GM13976 (cell line): ENCODE measurements at places on chromosomes 4 and X.

DNA sequence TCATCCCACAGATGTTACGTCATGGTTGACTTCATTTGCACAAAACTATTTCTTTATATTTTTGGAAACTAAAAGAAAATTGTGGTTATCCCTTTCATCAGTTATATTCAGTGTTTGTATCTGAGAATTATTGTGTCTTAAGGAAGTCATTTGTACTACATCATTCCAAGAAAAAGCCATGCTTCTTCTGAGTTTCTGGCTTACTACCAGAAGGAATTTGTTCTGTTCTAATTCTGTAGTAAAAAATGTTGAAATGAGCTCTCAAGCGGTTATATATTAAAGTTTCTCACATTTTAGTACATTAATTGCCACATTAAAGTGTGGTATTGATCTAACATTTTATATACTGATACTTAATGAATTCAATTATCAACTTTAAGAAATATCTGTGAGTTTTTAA is 1844.5 kb downstream of the PCDH7 start:
- DNase-seq = no peak

GRCh38 chrX:136880003-136880451 is 498 bp downstream of the RBMX start:
- DNase-seq = peak; percentile 26

GRCh38 chr4:153573221-153573620 is 107.1 kb downstream of the TMEM131L start:
- no peak for DNase-seq

GRCh38 chrX:672931-673330 is 42.3 kb downstream of the SHOX start:
- no peak for DNase-seq

DNA sequence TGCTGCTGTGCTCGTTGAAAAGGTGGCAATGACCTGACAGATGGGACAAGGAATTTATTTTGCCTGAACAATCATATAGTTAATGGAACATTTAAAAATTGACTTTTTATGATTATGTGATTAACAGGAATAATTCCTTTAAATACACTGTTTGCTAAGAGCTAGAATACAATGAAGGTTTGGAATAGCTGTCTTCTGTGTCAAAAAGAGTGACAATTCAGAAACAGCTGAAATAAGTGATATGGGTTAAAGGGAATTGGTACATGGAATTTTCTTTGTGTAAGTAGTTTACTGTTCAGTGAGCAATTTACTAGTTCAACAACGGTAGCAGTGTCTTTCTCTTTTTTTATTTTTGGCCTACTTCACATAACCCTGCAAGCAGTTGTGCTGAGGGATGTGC is 1083.5 kb upstream of the GRID2 start:
- no peak for DNase-seq

- DNase-seq = no peak
Measured at GRCh38 chrX:107135049-107135964, 16.7 kb upstream of the RBM41 start.

DNA sequence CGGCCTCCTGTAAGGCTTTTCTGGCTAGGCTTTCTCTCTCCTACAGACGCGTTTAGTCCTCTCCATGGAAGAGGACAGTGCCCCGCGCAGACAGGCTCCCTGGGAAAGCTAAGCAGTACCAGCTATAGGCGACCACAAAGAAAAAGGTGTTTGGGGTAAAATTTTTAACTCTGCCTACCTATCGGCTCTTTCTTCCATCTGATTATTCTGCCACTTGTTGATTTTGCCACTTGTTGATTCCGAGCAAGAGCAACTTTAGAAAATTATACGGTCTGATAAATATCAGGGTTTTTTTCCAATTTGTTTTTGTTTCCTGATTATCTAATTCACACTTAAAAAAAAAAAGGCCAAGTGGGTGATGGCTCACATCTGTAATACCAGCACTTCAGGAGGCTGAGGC is 1600.5 kb upstream of the TENM3 start:
- DNase-seq = no peak

GRCh38 chr4:90585961-90586360 is 458.8 kb downstream of the CCSER1 start:
- DNase-seq = no peak

GRCh38 chrX:96692454-96692853 is 7.8 kb downstream of the DIAPH2 start:
- DNase-seq = no peak

- no peak for DNase-seq
Measured at GRCh38 chrX:17759990-17760389, 22.7 kb downstream of the SCML1 start.

GRCh38 chr4:88097301-88097700 is 61.1 kb downstream of the ABCG2 start:
- no peak for DNase-seq

DNA sequence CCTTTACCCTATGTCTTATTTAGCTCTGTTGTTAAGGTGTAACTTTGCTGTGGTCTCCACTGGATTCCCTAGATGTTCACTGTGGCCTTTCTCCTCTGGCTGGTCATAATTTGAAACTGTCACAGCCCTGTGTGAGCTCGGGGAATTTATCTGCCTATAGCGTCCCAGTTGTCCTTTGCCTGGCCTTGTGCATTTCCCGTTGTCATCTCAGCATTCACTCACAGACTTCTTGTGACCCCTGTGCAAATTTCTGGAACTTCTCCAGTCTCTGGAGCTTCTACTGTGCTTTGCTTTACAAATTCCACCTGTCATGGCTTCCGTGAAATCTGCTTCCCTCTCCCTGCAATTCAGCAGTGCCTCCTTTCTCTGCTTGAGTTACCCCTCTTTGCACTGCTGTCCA is 106.7 kb downstream of the WWC2 start:
- DNase-seq = no peak

DNA sequence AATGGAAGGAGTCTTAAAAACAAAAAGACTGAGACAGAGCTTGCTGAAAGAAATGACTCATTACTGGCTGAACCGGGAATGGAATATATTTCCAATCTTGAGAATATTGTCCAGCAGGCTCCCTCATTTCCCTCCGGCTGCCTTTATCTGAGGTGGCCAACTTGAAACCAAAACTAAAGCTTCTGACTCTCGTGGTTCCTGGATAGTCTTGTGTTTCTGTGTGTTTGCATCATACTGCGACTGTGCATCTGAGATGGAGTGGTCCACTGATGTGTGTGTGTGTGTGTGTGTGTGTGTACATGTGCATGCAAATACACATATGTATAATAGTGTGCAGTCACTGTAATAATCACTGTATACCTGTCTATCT is 145.6 kb upstream of the SCML1 start:
- DNase-seq = no peak

- DNase-seq = no peak
Measured at GRCh38 chrX:123121241-123121640, 62.8 kb upstream of the GRIA3 start.

GRCh38 chrX:1658071-1658491 is 43.2 kb downstream of the ASMT start:
- DNase-seq = no peak

DNA sequence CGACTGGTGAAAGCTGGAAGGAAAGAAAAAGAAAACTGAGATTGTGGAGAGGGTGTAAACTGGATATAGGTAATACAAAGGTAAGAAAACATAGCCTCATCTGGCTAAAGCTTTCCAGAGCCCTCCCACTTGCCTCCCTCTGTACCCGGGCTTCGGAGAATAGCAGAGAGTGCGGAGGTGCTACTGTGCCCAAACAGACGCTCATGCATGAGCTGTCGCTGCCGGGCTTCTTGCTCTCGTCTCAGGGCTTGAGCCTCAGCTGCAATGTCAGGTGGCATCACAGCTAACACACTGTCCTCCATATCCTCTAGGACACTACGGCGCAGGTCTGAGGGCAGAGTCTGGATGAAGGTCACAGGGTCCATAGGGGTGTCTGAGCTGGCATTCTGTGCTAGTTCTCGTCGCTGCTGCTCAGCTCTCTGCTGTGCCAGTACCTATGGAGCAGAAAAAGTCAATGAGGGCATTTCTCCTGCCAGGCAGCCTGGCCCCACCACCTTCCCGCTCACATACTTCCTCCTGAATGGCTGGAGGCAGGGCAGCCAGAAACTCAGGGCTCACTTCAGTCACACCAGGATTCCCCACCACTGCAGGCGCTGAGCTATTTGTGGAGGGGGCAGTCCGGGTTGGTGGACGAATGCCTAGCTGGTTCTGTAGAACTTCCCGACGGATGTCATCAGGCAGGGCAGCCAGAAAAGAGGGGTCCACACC is 116.7 kb upstream of the HSD17B10 start:
- no peak for DNase-seq
